ENCODE measurements at places on chromosomes 12 and 14.
A peak's percentile ranks its signal among the peaks of the same experiment; 100 is the strongest.

DNA sequence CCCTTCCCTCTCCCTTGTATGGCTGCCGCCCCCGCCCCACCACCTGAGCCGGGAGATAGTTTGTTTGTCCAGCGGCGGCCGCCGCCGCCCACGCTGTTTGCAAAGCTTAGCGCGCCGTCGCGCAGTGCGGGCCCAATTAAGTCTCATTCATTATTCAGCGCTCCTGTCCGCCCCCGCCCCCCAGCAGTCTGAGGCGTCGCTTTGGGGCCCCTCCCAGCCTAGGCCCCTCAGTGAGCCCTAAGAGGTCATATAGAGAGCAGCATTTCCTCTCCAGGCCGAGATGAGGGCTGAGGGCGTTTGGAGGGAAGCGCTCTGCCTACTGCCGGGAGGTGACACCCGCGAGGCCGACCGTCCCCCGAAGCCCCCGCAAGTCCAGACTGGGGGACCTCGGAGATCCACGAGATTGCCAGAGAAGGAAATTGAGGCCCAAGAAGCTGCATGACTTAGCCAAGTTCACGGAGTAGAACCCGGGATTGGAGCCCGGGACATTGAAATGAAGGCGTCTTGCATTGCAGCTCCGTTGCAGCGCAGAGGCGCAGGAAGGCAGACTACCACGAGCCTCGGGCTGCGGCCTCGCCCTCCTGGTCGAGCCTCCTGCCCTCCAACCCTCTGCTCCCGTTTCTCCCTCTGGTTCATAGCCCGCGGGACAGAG, at the start of gene DNAJC22:
Gene DNAJC22 (plus strand): TSS at position 230 of the 652 bp plus-strand sequence. CDS start 1,985 bp downstream, outside the sequence.
- DNase-seq, result no peak

DNA sequence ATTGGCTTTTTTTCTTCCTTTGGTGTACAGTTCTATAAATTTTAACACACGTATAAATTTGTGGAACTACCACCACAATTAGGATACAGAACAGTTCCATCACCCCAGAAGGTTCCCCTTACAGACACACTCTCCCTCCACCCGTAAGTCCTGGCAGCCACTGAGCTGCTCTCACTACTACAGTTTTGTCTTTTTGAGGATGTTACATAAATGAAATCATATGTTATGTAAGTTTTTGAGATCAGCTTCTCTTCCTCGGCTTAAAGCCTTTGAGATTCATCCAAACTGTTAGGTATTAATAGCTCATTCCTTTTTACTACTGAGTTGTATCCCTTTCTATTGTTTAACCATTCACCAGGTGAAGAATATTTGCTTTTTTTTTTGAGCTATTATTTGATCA, 74.3 kb upstream of the SLC24A4 start:
- DNase-seq, result no peak

GRCh38 chr14:24774187-24774915, 140.4 kb upstream of the GZMB start:
- DNase-seq, result no peak

DNA sequence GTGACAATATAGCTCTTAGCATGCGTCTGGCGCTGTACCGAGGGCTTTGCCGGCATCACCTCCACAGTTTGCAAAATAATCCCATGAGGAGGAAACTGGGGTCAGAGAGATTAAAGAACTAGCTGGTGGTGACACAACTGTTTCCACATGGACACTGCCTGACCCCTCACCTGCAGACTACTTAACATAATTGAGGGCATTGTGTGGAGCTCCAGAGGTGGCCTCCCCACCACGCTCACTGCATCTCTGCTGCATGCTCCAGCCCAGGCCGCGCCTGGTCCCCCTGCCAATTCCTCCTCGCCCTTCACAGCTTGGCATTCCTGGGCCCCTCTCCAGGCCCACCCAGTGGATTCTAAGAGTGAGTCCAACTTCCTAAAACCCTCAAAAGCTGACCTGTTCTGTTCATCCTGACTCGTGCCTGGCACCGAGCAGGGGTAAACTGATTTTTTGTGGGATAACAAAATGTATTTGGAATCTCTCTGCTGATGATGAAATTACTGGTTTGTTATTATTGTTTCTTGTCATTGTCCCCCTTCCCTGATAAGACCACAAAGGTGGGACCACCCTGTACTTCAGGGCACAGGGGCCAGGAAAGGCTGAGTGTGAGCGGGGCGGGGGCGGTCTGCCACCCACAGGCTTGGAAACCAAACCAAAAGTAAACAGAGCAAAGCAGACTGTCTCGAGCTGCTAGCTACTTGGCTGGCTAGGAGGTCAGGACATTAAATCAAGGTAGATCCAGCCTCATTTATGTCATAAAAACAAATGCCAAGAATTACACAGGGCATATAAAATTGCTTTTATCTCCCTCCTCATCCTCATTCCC, 40.6 kb downstream of the CHGA start:
- DNase-seq, result no peak

DNA sequence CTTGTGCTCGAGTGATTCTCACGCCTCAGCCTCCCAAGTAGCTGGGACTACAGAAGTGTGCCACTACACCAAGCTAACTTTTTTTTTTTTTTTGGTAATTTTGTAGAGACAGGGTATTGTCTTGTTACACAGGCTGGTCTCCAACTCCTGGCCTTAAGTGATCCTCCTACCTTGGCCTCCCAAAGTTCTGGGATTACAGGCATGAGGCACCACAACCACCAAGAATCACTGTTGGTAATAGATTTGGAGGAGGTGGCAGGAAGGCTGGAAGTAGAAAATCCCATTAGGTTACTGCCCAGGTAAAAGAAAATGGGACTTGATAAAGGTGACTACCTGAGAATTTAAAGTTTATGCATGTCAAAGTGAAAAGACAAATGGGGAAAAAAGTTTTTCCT, 1.4 kb upstream of the CDCA4 start:
- no peak for DNase-seq

DNA sequence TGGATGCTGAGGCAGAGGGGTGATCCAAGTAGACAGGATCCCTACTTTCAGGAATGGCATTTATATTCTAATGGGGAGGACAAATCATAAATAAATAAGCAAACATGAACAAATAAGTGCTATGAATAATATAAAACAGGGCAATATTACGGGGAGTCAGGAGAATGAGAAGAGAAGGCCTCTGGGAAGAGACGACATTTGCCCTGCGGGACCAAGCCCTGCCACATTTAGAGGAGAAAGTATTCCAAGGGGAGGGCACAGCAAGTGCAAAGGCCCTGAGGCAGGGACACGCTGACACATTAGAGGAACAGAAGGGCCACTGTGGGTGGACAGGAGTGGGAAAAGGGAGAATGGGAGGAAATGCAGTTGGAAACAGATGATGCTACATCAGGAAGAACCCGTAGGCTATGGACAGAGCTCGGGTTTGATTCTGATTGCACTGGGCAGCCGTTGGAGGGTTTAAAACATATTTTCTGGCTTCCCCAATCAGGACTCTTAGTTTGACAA, 1.3 kb downstream of the RNFT2 start:
- DNase-seq, result no peak

- no peak for DNase-seq
These were observed 117.1 kb downstream of the DPF3 start for GRCh38 chr14:72776701-72777261.

DNA sequence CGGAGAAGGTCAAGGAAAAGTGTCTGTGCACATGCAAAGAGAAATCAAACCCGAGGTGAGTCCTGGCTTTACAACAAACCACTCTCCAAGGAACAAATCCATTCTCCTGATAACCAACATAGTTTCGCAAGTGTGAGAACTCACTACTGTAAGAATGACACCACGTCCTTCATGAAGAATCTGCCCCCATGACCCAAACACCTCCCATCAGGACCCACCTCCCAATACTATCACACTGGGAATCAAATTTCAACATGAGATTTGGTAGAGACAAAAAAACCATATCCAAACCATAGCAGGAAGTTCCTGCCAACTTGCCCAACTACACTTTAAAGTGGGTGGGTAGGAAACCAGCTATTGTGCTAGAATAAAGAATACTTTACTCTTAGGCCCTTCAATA, 2.4 kb upstream of the ERC1 start:
- DNase-seq, result no peak

GRCh38 chr12:46516238-46516932, 143.8 kb upstream of the SLC38A2 start:
- DNase-seq, result no peak

GRCh38 chr14:54567224-54567638, 303 bp downstream of the SAMD4A start:
- peak; percentile 35 for DNase-seq

DNA sequence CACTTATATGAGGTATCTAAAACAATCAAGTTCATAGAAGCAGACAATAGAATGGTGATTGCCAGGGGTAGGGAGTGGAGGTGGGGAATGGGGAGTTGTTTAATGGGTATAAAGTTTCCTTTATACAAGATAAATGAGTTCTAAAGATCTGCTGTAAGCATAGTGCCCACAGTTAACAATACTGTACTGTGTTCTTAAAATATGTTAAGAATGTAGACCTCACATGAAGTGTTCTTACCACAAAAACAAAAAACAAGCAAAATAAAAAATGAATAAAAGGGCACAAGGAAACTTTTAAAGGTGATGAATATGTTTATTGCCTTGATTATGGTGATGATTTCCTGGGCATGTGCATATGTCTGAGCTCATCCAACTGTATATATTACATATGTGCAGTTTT, 211.8 kb downstream of the MSRB3 start:
- no peak for DNase-seq

DNA sequence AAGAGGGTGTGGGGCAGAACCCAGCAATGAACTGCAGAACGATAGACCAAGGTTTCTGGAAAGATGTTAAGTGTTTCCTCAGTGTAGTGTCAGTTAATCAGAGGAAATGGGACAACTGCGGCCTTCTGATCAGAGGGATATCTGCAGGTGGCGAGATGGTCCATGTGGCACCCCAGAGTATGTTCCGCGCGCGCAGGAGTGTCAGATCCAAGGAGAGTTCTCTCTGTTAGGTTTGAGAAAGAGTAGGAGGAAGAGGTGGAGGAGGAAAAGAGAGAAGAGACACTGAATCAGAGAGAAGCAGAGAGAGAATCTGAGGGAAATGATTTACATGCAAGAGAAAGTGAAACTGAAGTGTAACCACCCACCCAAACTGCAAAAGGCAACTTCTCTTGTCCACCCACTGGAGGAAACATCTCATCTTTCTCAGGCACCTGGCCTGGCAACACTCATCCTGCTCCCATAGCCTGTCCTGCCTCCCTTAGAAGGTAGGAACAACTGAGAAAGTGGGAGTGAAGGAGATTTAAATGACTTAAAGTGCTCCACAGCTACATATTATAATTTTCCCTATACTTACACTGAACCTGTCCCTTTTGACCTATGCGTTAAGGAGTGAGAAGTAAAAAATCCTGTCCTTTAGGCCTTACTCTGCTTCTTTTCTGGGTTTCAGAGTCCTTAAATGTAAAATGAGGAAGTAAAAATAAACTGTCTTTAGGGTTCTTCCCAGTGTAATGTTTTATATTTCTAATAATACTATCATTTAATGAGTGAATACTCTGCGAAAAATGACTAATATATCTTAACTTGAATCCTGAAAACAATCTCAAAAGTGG, 6.8 kb upstream of the TESPA1 start:
- DNase-seq, result no peak

- DNase-seq, result peak; percentile 44
These were observed 88.5 kb upstream of the NCOR2 start for GRCh38 chr12:124655698-124656516.

All from A549 (cell line).